ENCODE measurements at places on chromosomes 16 and 17. TPM values are rescaled to one million over a fixed set of nuclear protein-coding genes. Genes with fewer than 3 reads are reported as not detected.

DNA sequence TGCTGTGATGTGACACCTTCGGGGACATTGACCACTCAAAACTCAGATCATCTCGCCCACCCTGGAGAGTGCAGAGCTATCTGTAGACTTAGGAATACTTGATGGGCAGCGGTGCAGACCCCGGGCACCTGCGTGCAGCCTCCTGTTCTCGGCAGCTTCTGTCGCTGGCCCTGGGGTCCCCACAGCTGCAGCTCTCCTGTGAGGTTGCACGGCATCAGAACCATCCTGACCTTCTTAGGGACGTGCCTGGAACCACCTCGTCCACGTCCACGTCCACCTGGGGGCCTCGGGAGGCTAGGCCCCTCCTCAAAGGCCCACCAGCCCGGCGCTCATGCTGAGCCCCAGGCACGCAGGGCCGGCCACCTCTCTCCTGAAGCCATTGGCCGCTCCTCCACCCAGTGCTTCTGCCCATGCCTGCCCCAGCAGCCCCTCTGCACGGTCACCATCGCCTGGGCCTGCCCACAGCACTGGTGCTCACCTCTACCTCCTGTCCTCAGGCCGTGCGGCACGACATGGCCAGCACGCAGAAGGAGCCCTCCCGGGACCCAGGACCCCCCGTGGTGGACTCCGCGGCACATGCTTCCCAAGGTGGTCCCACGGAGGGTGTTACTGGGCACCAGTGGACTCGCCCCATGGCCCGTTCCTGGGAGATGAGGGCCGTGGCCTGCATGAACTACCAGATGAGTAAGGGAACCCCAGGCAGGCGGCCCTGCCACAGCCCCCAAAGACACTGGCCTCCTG lies 2.3 kb upstream of the WFIKKN1 start:
- DNase-seq: no peak

GRCh38 chr17:57447990-57448758 lies 191.9 kb downstream of the MSI2 start:
- no peak for DNase-seq

GRCh38 chr16:67935101-67935401 lies 1.6 kb downstream of the PSMB10 start:
- DNase-seq: no peak

GRCh38 chr17:78933025-78933958 lies 8.1 kb upstream of the TIMP2 start:
- peak; percentile 11 for DNase-seq

DNA sequence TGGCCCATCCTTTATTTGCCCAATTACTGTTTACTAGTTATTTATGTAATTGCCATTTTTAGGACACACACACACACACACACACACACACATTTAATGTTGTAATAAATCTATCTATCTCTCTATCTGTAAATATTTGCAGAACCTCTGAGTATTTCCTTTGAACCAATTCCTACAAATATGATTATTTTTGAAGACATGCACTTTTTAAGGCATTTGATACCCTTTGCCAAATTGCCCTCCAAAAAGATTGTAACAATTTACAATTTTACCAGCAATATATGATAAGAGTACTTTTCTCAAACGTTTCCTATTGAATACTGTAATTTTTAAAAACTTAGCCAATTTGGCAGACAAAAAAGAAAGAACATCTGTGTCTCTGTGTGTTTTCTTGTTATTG lies 143.8 kb upstream of the FOXF1 start:
- DNase-seq: no peak

GRCh38 chr16:56982695-56983094 lies 6.7 kb upstream of the NLRC5 start:
- no peak for DNase-seq

GRCh38 chr17:51045621-51046020 lies 75.0 kb downstream of the SPAG9 start:
- DNase-seq: no peak

DNA sequence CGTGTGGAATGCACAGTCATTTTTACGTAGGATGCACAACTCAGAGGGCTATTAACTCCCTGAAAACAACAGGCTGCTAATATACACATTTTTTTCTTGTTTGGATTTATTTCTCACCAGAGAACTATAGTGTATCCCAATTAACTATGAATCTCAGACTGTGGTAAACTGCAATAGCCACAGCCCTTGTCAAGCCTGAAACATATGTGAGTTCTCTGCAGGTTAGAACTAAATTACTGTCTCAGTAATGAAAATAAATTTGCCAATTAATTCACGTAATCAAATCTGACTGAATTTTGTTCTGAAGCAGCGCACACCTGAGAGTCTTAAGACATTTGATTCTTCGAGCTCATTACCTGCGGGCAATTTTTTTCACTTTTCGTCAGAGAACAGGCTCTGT lies 318.6 kb downstream of the PMP22 start:
- no peak for DNase-seq

GRCh38 chr16:85655216-85656129 lies 33.3 kb downstream of the GINS2 start:
- DNase-seq: no peak

- DNase-seq: no peak
Measured at GRCh38 chr16:12868788-12869187, 32.6 kb upstream of the SHISA9 start.

DNA sequence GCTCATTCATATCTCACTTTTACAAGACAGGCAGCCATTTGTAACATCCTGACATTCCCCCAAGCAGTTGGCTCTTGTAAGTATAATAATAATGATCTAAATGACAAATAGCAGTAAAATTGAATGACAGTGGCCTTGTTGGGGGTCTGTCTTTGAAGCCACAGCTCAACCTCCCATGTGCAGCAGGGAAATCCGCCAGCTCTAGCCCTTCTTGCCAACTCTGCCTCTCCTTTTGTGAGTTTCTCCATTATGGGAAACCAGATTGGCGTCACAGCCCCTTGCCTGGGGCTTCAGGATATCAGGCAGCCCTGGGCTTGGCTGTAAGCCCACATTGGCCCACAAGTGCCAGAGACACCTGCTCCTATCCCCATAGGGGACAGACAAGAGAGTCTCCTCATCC lies 70.4 kb upstream of the CACNG5 start:
- no peak for DNase-seq

DNA sequence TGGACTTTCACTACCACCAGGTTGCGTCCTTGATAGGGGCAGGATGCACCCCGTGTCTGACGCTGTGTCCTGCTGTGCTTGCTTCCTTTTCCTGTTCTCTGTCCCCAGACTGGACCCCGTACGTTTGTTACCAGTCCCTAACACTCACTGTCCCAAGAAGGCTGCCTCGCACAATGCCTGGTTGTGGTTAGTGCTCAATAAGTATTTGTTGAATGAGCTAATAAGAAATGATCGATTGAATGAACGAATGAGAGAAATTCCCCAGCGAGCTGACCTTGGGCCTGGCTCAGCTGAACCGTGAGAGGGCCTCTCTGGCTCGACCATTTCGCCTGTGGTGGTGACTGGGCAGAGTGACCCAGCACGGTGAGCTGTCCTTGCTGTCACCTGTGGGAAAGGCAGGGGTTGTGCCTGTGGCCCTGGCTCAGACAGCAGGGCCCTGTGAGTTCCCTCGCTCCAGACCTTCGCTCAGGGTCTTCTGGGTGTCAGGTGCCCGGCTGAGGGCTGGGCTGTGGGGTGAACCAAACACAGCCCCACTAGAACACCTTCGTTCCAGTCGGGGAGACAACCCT lies 20.9 kb downstream of the CMIP start:
- DNase-seq: no peak

- DNase-seq: no peak
Measured at GRCh38 chr16:14180481-14180944, 109.4 kb downstream of the MRTFB start.

DNA sequence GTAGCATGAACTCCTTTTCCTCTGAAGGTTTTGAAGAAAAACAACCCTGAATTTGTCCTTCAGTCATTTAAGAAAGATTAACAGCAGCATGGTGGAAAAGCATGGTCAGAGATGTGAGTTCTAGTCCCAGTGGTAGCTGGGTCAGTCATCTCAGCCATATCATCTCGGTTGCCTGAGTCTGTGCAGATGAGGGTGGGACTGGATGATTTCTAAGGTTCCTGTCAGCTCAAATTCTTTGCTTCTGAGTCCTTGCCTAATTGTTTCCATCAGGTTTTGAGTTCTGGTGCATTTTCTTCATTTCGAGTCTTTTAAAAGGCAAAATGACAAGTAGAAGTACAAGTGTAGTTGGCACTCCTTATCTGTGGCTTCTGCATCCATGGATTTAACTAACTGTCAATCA lies 63.9 kb downstream of the TNRC6C start:
- no peak for DNase-seq

DNA sequence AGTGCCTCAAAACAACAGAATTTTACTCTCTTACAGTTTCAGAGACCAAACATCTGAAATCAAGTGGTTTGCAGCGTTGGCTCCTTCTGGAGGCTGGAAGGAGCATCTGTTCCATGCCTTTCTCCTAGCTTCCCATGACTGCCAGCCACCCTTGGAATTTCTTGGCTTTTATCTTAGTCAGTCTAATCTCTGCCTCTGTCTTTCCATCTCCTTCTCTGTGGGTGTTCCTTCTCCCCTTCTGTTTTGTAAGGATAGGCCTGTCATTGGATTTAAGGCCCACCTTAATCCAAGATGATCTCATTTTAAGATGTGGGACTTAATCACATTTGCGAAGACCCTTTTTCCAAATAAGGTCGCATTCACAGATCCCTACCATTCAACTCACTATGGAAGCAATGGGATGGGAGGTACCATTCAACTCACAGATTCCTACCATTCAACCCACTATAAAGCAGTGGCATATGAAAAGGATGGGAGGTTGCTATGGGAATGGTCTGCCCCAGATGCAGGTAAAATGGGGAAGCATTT lies 321.8 kb downstream of the WWOX start:
- DNase-seq: no peak

DNA sequence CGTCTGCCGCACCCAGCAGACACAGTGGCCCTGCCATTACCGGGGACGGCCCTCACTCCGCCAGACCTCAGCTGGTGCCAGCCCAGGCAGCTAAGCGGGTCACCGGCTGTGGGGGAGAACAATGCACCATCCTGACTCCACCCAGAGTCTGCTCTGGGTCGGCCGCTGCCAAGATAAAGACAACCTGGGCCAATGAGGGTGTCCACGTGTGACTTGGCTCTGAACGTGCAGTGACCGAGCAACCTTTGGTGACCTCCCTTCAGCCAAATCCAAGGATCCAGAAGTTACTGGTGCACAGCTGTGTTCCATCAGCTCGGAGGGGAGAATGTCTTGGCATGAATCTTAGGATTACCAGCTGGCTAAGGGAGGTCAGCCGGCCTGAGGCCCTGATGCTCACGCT lies 155.9 kb downstream of the NTN1 start:
- no peak for DNase-seq

DNA sequence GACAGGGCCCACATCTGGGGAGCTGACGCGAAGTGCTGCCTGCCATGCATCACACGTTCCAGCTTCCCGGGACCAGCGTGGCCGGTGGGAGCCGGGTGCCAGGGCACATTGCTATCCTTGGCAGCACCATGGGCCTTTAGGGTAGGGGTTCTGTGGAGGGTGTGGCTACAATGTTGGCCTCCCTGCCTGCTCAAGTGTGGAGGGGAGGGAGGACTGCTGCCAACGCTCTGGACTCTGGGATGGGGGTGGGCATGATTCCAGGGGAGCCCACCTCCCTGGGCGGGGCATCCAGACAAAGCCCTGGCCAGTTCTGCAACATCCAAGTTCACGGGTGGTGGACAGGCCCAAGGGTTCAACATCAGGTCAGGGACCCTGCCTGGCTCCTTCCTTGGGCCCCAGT lies 13.9 kb downstream of the GRB7 start:
- DNase-seq: no peak

- DNase-seq: no peak
Measured at GRCh38 chr16:67632415-67633172, 12.3 kb upstream of the CARMIL2 start.

DNA sequence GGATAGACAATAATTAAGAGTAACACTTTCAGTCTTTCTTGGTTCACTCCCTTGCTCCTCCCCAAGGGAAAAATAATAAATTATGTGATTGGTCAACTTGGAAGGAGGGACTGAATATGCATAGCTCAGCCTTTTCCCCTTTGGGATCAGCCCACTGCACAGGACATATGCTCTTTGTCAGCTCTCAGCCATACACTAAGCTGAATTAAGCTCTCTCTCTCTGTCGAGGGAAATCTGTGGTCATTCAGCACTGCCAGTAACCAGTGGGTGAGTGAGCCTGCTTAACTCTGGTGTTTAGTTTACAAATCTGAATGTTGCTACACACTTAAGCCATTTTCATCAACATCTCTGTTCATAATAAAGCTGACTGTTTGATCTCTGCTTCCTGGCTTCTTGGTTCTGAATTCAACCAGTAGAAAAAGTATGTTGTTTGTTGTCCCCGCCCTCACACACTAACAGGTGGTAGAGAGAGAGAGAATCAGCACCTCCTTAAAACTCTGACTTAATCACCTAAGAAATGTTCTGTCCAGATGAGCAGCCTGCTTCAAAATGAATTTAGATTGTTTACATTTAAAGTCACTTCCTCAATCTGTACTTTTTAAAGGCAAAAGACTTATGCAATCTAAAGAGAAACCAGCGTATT lies 102.3 kb upstream of the C17orf78 start:
- DNase-seq: no peak

Gene KRTAP9-8
- not detected for polyA plus RNA-seq

Gene DNAI2
- polyA plus RNA-seq: not detected

Gene TEPSIN
- polyA plus RNA-seq: 2.1 TPM

Gene C16orf46
- not detected for polyA plus RNA-seq

Gene KIF2B
- not detected for polyA plus RNA-seq

Gene SKA2
- polyA plus RNA-seq: 38.5 TPM

Gene PYDC1
- not detected for polyA plus RNA-seq
